ENCODE measurements at places on chromosomes 3 and 15.

DNA sequence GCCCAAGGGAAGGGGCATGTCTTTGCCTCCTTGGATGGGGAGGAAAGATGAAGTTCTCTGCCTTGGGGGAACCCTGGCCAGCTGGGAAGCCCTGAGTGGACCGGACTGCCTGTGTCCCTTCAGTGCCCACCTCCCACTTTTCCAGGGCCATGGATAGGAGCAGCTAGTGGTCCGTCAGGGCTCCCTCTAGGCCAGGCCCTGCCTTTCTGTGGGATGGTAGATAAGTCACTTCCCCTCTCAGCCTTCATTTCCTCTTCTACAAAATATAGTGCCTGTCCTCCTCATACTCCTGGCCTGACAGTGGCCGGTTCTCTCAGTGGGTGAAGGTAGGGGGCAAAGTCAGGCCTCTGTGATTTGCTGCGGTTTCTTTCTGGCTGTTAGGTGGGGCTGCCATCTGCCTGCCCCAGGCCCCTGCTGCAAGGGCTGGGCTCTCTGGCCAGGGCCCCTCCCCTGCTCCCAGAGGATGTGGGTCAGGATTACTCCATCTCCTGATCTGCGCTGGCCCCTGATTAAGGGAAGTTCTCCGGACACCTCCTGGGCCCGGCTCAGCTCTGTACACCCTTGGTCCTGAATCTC lies 1.4 kb downstream of the PLEKHO2 start:
- peak; percentile 67 for DNase-seq

GRCh38 chr15:84702961-84703482 lies 12.9 kb downstream of the SEC11A start:
- DNase-seq = peak; percentile 36

DNA sequence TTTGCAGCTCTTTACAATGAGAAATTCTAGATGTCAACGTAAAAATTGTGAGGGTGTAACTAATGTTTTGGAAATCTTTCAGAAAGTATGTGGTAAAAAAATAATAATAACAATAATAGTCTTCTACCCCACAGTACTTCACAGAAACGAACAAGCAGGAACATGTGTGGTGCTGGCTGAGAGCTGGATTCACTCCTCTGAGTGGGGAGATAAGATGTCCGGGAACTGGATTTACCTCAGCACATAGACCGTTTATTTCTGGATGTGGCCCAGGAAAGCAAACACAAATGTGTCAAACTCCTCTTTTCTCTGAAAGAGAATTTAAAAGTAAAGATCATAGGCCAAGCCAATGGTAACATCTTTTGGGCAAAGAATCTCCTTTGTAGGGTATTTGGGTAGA lies 103.4 kb downstream of the SLC49A4 start:
- DNase-seq = no peak

GRCh38 chr3:58180940-58181587 lies 29.7 kb downstream of the DNASE1L3 start:
- no peak for DNase-seq

All from ovary (tissue), 10 donors.